T-helper 17 cell (primary cell): ENCODE measurements at places on chromosomes 3 and 15.

DNA sequence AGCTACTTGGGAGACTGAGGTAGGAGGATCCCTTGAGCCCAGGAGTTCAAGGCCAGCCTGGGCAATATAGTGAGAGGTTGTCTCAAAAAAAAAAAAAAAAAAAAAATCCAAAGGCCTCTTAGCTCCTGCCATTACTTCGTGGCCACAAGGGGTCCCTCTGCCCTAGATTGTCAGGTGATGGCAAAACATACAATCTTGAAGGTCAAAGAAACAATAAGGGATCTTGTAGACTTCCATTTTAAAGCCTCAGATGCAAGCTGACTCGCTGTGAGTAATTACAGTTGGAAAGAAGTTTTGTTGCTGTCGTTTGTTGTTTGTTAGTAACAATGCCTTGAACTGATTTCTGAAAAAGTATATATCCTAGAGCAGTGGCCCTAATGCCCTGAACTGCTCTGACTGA, 55.9 kb upstream of the PLCL2 start:
- DNase-seq, result peak; percentile 32

GRCh38 chr3:177314897-177315296, 117.6 kb upstream of the TBL1XR1 start:
- no peak for DNase-seq

- no peak for DNase-seq
Measured at GRCh38 chr3:128152419-128153155, 694 bp upstream of the EEFSEC start.

DNA sequence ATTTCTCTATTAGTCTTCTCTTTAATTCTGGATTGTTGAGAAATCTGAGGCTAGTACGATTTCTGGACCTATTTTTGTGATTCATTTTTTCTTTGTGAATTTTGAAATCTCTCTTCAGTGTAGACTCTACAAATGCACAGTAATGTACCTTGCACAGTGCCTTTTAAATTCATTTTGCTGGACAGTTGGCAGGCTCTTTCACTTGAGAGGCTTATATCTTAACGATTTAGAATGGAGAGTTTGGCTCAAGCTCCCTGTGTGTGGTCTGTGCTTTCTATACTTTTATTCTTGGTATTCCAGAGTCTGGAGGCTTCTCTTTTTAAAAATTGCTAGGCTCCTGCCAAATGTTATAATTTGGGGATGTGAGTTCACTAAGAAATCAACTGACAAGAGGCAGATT, 8.8 kb downstream of the CRYBG3 start:
- no peak for DNase-seq

GRCh38 chr3:67923796-67924195, 269.4 kb upstream of the SUCLG2 start:
- DNase-seq, result no peak

- no peak for DNase-seq
Measured at GRCh38 chr15:66044837-66045236, 175.5 kb downstream of the RAB11A start.

- no peak for DNase-seq
Measured at GRCh38 chr3:9422712-9423424, 25.5 kb downstream of the SETD5 start.

- no peak for DNase-seq
Measured at GRCh38 chr3:195140410-195140809, 130.5 kb downstream of the XXYLT1 start.

- DNase-seq, result no peak
Measured at GRCh38 chr15:32824777-32825176, 107.0 kb downstream of the GREM1 start.

GRCh38 chr3:179671747-179672242, 19.0 kb downstream of the USP13 start:
- no peak for DNase-seq

DNA sequence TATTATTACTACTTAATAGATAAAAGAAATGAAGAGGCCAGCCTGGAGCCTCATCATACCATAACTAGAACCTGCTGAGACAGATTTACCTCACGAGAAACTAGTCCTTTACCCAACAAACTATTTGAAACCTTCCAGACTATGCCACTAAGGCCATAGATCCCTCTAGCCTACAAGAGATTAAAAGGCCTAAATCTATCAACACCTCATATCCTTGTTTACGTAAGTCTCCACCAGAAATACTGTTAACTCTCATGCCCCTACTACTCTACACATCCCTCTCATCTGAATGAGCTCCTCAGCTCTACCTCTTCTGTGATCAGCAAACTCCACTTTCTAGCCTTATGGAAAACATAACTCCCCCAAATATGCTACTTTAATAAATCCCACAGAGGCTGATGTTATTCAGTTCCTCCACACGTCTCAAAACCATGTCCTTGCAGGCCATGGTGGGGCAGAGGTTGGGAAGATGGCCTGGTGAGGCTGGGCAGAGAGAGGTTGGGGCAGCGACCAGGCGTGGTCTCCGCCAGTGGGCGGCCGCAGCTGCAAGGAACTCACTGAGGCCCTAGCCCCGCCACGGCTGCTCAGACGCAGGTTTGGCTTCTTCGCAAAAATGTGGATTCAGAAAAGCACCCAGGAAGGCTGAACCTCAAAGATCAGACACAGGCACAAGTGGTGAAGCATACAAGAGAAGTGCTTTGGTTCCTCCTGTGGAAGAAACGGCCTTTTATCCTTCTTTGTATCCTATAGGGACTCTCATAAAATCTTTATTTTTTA, 65.8 kb downstream of the GSK3B start:
- no peak for DNase-seq

DNA sequence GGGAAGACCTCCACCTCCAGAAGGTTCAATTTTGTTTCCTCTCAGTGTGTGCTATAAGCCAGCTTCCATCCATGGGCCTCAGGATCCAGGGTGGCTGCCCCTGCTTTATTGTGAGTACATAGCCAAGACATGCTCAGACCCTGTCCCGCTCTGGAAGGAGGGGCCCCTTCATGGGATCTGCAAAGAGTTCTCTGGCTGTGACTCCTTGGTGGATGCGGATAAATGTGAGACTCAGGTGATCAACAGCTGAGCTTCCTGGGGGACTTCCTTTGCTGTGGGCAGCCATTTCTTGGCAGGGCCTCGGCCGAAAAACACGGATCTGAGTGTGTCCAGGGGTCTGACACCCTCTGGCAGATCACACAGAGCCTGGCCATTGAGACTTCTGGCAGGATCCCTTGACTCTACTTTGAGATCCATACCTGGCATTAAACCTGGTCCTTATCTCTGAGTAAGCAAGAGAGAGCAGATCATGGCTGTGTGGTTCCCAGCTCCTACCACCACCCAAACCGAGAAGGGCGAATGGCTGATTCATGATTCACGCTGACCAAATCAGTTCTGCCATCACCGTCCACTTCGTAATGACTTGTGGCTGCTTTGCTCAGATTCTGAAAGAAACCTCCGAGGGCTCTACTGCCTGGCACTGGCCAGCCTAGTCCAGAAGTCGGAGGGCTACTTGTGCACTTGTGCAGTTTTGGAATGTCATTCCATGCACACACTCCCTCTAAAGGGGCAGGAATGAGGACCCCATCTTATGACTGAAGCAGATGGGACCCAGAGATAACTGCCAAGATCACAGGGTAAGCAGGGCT, 68.1 kb downstream of the SENP2 start:
- DNase-seq, result no peak

DNA sequence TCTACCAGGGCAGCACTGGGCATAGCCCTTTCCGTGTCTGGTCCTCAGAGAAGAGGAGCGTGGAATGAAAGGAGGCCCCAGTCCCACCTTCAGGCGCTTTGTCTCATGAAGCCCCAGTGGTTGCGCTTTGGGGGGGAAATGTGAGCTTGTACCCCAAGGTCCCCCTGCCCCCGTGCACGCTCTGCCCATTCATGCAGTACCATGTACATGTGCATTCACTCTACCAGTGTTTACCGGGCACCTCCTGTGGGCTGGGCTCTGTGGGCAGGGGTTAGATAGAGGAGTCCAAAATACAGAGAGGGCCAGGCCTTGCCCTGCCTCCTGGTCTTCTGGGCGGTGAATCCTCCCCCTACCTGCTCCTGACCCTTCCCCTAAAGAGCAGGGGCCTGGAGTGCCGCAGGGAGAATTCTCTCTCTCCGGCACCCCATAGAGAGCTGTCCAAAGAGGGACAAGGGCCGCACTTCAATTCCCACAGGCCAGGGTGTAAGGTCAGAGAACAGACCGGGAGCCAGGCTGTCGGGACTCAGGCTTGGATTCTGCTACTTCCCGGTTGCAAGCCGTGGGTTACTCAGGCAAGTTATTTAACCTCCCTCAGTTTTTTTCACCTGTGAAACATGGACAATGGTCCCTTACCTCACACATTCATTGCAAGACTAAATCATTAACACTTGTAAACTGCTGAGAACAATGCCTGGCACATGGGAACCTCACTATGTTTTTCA, 153.4 kb downstream of the MEGF11 start:
- no peak for DNase-seq

- DNase-seq, result no peak
Measured at GRCh38 chr15:53658255-53658654, 101.2 kb downstream of the WDR72 start.

GRCh38 chr3:156036258-156037053, 83.9 kb upstream of the KCNAB1 start:
- DNase-seq, result no peak

DNA sequence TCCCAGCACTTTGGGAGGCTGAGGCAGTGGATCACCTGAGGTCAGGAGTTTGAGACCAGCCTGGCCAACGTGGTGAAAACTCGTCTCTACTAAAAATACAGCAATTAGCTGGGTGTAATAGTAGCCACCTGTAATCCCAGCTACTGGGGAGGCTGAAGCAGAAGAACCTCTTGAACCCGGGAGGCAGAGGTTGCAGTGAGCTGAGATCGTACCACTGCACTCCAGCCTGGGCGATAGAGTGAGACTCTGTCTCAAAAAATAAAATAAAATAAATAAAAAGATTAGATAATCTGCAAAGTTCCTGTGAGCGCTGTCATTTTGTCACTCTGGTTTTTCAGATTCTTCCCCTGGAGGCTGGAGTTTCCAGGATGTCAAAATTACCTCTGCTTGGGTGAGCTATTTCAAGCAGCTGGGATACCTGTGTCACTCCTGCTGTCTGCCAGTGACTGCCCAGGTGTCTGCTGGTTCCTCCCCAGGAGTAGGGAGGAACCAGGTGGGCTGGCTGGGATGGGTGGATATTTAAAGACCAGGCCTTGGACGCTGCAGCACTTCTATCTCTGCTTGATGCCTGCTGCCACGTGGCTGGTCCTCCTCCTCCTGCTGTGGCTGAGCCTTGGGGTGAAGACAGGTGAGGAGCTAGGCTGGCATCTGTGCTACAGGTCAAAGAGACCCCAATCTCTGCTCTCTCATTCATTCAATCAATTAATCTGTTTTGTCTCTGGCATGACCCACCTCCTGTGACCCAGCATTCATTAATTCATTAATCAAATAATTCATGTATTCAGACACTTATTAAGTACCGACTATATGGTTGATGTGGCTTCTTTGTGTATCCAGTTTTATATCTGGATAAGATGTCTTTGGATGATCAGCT, 19.5 kb upstream of the MUC20 start:
- DNase-seq, result no peak

DNA sequence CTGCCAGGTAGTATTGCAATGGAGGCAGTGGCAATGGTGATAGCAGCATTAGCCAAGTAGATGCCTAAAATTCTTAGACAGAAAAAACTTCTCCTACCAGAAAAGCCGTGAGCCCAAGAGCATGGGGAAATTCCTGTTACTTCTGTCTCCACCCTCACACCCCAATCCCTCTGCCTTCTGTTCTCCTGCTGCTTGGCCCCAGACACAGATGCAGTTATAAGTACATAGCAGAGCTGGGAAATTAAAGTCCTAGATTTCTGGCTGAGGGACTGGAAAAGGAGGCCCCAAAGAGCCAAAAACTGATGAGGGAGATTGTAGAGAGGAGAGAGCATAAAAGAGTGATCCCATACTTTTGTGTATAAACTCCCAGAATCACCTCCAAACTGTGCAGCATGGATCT, 166.9 kb downstream of the SMAD6 start:
- no peak for DNase-seq

GRCh38 chr3:188832146-188832545, 339.6 kb upstream of the TPRG1 start:
- DNase-seq, result no peak

DNA sequence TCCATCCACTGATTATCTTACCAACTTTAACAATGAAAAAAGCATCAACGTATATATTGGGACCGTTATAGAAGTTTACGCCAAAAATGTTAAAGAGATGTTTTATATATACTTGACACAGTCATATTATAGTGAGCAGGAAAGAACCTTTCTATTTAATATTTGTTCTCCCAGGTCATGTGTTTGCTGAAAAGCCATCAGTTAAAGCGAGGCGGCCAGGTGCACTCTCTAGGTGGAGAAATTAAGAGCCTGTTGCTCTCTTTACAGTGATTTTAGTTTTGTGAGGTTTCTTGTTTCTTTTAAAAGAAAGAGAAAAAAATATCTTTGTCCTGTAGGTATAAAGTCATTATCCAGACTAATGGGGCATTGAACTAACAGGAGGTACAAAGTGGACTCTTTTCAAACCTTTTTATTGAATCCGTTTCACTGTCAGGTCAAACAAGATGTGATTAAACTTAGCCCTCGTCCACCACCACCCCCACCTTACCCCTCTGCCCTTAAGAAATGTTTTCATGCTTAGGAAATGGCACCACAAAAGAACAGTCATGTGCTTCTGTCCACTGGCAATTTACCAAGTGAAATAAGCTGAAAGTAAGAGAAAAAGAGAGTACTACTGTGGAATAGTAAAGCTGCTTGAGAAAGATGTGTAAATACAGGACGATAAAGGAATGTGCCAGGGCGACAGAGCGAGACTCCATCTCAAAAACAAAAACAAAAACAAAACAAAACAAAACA, 279.9 kb downstream of the PTPRG start:
- DNase-seq, result no peak

DNA sequence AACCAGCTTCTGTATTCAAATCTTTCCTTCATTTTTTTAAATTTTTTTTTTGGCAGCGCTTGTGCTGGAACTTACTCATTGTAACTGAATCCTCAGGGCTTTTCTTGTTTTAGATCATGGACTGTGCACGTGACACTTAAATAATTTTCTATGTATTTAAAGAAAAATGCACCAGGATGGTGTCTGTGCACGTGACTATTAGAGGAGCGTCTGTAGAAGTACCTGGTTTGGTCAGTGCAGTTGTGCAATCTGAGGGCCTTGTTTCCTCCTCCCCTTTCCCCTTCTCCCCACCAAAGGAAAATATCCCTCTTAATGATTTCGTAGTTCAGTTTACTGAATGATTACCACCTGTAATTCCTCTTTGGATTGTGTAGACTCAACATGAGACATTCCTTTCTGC, 31.3 kb downstream of the EDEM1 start:
- no peak for DNase-seq
